ENCODE measurements at places on chromosomes 11 and 22.

GRCh38 chr11:72581067-72581466, 93.2 kb downstream of the PDE2A start:
- no peak for DNase-seq

DNA sequence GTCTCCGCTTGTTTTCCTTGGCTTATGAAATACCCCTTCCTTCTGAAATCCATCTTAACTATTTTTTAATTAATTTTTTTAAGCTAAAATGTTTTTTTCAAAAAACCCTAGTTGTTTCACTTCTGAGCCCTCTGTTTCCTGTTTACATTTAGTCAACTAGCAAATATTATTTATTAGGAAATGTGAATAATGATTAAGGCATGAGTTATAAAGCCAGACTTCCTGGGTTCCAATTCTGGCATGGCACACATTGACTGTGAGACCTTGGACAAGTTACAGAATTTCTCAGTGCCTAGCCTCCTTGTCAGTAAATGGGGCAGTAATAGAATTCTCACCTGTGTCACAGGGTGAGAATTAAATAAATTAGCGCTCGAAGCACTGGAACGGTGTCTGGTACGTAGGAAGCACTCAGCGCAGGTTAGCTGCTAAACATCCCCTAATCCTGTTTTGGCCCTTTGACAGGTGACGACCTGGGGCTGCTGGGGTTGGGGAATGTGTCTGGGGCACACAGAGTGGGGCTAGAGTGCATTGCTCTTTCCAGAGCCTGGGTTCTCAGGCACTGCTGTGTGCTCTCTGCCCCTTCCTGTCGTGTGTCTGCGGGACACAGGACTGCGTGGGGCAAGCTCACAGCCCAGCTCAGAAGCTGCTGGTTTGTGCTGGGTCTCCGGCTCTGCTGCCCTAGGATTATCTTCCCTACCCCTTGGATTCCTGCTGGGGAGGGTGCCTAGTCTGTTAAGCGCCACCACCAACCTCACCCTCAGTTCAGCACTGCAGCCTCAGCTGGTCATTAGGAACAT, 13.1 kb downstream of the PANX1 start:
- DNase-seq: no peak

- peak; percentile 68 for DNase-seq
Observed at GRCh38 chr11:93895106-93895862, 44.9 kb upstream of the VSTM5 start.

GRCh38 chr11:116631201-116631600, 141.6 kb downstream of the BUD13 start:
- no peak for DNase-seq

GRCh38 chr11:120261321-120261720, 21.4 kb downstream of the POU2F3 start:
- no peak for DNase-seq

- DNase-seq: no peak
Observed at GRCh38 chr11:106879832-106880546, 138.3 kb downstream of the GUCY1A2 start.

DNA sequence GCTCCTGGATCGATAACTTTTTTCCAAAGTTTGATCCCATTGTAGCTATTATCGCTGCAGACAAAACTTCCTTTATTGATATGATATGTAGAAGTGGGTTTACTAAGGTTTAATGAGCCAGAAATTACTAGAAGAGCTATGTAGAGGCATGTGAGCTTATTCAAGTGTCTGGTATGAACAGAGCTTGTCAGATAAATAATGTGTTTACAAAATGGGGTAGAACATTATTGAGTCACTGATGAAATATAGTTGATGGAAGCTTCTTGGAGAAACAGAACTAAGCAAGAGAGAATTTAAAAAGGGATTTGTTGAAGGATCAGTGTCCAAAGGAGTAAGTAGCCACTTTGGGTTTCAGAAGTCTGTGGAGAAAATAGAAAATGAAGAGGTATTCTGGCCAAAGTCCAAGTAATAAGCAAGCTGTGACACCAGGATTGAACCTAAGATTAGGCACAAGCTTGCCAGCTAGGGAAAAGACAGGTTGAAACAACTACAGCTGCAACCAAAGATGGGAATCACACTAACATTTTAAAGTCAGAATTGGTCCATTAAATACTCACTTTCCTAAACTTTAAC, 104.3 kb downstream of the MAML2 start:
- peak; percentile 96 for DNase-seq

DNA sequence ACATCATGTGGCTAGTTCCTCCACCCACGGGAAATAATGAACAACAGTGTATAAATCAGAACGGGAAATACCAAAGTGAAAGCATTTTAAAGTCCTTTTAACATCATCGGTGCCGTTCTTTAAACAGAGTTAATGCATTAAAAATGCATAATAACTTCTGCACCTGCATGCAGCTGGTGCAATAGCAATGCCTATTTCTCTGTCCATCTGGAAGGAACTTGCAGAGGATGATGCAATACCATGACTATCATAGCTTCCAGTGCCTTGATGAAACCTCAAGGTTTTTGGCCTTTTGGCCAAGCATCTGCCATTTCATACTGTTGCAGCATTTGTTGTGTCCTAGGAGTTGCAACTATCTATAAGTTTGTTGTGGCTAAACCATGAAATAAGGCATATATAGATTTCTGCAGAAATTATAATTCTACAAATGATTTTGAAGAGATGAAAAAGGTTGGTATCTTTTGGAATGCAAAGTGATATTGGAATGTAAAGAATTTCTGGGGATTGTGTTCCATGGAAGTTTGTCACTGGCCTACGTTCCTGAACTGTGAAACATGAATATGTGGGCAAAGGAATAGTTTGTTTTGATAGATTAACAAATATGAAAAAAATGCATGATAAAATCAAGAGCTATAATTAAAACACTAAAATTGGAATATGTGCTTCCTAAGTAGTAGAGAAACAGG, 9.8 kb upstream of the EIF3F start:
- no peak for DNase-seq

DNA sequence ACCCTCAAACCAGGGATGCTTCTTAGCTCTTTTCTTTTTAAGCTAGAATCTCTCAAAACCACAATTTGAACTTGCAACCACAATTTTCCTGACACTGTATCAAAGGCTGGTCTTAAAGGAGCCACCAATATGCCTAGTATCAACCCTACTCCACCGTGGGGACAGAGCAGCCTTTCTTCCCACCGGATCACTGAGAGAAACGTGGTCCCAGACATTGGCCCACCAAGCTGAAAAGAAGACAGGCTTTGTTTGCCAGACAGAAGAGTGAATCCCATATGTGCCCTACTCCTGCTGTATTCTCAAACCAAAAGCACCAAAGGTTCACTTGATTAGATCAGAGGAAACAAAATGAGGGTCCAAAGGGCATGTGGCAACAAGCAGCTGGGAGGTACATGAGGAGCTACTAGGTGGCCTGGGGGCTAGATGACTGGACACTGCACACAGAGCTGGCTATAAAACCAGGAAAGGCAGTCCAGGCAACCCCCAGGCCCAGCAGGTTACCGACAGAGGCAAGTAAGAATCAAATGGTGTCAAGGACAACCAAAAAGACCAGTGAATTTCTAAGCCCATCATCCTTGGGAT, 3.6 kb upstream of the VWCE start:
- DNase-seq: no peak

DNA sequence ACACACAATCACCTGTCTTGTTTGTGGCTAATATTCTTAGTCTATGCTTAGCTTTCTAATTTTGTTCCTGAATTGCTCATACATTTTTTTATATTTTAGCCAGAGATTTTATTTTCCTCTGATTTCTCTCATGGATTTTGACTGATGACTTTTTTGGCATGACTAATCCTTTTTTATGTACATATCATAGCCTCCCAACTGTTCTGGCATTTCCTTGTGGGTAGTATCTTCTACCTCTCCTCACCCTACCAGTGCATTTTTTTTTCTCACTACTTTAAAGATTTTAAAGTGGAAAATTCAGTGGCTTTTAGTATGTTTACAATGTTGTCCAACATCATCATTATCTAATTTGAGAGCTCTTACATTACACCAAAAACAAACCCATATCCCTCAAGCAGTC, 84.4 kb upstream of the TENM4 start:
- no peak for DNase-seq

GRCh38 chr11:94768602-94769541, 716 bp downstream of the AMOTL1 start:
- peak; percentile 72 for DNase-seq

DNA sequence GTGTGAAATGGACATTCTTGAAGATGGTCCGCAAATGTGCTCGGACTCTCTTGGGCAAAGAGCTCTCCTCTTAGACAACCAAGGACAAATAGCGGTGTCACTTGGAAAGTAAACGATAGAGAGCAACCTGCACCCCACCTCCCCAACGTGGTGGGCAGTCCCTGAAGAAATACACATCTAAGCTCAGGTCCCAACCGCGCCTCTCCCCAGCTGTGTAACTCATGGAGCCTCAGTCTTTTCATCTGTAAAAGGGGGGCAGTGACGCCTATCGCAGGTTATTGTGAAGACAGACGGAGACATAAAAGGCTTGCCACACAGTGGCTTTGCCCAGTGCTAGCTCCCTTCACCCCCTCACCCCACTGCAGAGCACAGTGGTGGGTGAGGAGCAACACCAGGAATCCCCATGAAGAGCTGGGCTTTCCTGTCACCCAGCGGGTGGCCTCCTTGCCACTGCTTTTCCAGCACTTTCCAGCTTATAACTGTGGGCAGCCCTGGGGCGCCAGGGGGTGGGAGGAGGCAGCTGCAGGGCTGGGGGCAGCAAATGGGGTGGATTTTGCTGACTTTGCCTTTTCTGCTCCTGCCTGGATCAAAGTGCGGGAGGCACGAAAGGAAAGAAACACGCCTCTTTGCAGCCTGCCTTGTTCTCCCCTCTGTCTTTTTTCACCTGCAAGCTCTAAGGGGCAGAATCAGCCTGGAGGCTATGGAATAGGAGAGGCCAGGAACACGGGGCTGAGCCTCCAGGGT, 73.7 kb upstream of the TSPAN18 start:
- no peak for DNase-seq

GRCh38 chr22:30485362-30485988, 13.7 kb upstream of the SEC14L3 start:
- no peak for DNase-seq

DNA sequence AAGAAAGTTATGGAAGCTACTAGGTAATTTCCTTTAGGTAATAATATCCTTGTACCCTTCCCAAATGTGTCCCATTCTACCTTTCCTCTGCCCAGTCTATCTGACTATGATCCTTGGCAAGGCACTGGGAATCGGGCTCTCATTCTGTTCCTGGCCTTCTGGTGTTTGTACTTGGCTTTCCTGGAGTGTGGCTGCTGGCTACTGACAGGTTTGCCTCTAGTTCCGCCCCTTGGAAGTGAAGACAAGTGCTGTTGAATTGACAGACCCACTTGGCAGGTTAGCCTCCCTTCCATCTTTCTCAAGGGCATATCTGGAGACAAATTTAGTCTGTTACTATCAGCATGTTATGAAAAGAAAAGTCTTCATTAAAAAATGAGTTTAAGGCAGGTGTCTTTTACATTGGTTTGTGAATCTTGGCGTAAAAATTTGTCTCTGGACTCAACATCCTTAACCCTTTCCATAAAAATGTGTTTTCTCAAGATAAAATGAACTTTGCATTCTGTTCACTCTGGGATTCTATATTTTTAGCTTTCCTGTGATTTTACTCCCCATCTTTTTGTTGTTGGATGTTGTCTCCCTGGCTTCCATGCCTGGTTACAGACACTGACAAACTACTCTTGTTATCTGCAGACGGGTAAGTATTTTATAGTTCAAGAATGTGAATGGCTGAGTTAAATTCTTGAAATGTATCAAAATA, 287.4 kb upstream of the PDGFD start:
- no peak for DNase-seq

DNA sequence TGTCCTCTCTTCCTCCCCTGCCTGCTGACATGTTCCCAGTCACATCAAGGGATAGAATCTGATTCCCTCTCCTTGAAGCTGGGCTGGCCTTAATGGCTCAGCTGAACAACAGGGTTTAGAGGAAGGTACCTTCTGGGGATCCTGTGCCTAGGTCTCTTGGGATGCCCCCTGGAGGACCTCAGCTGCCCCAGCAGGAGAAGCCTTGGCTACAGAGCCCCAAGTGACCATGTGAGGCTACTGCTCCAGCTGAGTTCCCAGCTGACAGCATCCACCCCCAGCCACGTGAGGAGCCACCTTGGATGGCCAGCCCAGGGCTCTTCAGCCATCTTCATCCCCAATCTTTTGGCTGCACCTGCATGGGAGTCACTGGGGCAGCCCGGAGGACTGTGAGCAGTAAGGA, 1499.3 kb downstream of the TBC1D22A start:
- no peak for DNase-seq

All from DMS79 treated with DMSO at 0.1 percent for 48 hours (cell line).